ENCODE measurements at places on chromosomes 6 and 20. TPM values are rescaled to one million over a fixed set of nuclear protein-coding genes. Genes with fewer than 3 reads are reported as not detected.

DNA sequence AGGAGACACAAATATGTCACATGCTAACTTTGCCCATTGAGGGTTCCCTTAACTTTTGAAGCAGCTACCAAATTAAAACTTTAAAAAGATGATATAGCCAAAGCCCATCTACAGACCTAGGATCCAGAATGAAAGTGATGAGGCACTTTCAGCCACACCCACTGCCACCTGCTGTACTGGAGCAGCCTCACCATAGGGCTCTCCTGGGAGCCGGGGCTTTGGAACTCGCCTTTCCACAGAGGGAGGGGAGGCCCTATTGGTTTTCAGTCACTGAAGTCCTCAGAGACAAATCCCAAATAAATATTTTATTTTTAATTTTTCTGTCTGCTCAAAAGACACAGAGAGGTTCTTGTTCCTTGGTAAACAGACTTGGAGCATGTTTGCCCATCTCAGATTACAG is 238.1 kb upstream of the TAB2 start:
- DNase-seq: no peak

DNA sequence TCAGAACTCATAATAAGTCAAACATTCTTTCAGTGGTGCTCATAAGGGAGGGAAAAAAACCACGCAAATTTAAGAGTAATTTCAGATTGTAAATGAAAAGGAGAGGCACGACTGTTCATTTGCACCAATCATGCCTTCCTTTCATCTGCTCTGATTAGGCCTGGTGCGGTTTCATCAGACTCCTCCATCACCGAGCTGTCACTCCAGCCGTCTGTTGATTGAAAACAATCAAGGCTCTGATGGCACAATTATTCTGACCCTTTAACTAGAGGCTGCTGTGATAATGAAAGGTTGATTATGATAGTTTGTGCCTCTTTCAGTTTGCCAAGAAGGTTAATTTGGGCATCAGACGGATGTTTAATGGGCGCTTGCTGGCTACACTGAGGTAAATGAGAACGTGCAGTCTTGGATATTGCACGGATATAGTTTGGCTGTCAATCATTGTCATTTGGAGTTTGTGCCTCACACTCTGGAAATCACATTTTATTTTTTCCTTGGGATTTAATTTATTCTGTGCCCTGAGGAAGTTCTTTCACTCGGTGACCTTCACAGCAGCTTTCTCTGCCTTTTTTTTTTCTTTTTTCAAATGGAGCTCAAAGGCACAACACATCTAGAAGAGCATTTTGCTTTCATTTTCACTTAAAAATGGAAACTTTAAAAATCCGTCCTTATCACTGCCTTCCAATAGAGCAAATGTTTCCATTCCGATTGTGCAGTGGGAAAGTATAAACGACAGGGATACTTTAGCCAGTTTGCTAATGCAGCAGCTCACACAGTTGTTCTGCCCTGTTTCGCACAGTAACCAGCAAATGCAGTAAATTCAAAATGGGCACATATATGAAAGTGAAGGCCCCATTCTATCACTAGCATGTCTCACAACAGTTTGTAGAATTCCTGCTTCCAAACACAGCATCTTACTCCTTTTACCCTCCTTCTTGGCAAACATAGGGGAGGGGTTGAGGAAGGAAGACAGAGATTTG is 172.8 kb downstream of the KLHL32 start:
- no peak for DNase-seq

GRCh38 chr20:51043811-51044210 is 20.9 kb upstream of the KCNG1 start:
- DNase-seq: peak; percentile 77

GRCh38 chr20:34401741-34402455 is 38.8 kb downstream of the ITCH start:
- no peak for DNase-seq

GRCh38 chr6:165659945-165660856 is 2.8 kb downstream of the PDE10A start:
- no peak for DNase-seq

DNA sequence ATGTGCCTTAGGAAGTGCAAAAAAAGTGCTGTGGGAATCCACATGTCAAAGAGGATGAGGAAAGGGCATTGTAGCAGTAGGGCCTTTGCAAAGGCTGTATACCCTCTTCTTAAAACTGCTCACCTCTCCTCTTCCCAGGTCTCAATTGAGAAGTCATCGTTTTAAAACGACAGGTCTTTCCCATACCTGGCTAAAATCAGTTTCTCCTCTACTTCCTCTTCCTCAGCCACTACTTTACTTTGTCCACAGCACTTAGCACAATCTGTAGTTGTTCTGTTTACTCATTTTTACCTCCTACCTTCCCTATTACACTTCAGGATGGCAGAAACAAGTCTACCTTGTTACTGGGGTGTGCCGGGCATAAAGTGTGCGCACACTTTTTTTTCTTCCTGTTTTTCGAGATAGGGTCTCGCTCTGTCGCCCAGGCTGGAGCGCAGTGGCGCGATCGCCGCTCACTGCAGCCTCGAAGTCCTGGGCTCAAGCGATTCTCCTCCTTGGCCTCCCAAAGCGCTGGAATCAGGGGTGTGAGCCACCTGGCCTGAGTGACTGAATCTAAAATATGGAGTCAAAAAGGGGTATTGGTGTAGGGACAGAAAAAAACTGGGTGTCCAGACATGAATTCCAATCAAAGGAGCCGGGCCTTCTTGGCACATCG is 9.8 kb upstream of the ELOVL5 start:
- no peak for DNase-seq

DNA sequence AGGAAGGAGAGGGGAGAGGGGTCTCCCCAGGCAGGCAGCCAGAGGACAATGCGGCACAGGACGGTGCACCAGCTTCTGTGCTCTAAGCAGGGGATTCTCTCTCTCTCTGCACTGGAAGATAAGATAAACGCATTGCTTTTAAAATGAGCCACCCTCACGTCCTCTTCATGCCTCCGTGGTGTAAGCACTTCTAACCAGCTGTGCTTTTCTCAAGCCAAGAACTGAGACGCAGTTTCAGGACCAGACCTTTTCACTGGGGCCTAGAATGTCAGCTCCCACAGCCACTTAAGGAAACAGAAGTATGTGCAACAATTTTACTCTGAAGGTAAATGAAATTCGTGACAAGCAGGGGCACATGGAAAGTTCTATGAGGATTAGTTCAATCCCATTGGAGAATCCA is 82.4 kb downstream of the PSMB1 start:
- DNase-seq: no peak

DNA sequence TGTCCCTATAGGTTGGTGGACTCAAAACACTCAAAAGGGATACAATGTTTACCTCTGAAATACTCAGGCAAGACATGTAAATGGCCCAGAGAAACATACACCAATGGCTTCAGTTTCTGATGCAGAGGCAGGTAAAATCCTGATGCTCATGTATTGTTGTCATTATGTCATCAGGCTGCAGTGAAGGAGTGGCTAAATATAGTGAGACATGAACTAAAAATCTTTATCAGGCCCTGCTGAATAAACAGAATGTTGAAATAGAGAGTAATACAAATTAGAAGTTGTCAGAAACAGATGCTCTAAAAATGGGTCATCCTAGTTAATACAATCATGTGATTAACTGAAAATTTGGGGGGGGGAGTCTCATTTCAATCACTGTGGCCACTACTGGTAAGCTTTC is 20.4 kb downstream of the PTPRK start:
- DNase-seq: no peak

GRCh38 chr6:16698162-16698533 is 63.1 kb downstream of the ATXN1 start:
- DNase-seq: peak; percentile 87

The HUS1B gene
- 0.18 TPM for total RNA-seq

The MUC21 gene
- not detected for total RNA-seq

The CLPSL2 gene
- not detected for total RNA-seq
